ENCODE measurements at places on chromosomes 7 and 10.

GRCh38 chr10:131998845-131999681 lies 17.3 kb upstream of the BNIP3 start:
- no peak for DNase-seq

GRCh38 chr7:22019931-22020330 lies 74.2 kb upstream of the CDCA7L start:
- DNase-seq, result no peak

DNA sequence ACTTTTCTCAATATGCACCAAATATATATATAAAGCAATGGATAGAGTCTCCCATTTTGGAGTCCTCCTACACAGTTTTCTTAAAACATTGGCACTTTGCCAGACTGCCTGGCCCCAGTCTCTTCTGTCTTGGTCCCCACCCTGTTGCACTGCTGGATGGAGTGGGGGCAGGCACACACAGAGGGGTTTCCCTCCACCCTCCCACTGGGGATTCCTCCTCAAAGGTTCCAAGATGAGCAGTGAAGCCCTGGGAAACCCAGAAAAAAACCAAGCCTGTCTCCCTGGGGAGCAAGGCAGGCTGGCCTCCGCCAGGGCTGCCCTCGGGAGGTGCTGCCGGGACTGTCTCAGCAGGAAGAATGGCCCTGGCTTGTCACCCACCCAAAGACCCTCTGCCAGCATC lies 68.0 kb downstream of the SH3PXD2A start:
- no peak for DNase-seq

DNA sequence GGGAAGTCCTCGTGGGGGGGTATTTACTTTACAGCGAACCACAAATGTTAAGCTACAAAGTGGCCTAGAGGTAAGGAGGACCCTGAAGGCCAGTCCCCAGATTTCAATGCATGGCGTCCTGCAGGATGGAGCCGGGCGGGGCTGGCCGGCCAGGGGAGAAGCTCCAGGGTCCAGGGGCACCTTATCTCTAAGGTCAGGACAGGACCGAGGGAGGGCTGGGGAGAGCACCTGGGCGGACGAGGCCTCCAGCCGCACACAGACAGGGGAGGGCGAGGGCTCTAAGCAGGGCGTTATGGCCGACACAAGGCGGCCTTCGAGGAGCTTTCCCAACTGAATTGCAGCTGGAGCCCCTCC lies 96.4 kb upstream of the DIP2C start:
- DNase-seq, result no peak

GRCh38 chr7:36260481-36260880 lies 107.4 kb downstream of the EEPD1 start:
- no peak for DNase-seq

DNA sequence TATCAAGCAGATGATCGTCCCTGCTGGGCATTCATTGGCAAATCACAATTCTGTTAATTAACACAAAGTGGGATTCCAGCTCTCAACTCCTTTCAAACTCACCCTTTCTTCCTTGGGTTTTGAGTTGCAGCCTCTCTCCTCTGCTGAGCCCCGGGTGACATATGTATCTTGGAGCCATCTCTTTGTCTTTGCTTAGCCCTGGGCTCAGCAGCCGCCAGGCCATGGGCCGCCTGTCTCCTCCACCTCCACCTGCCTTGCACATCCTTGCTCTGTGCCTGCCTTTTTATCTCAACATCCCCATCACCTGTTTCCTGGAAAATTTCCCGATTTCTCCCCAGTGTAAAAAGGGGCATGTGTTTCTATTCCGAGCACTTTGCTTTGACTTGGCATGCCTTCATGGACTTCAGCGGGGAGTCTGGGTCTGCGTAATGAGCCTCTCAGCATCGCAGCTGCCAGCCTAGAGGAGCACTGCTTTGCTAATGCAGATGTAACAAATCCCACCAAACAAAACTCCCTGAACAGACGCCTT lies 141.3 kb upstream of the AGK start:
- DNase-seq, result no peak

GRCh38 chr10:72024596-72024995 lies 60.4 kb downstream of the CHST3 start:
- DNase-seq, result no peak

DNA sequence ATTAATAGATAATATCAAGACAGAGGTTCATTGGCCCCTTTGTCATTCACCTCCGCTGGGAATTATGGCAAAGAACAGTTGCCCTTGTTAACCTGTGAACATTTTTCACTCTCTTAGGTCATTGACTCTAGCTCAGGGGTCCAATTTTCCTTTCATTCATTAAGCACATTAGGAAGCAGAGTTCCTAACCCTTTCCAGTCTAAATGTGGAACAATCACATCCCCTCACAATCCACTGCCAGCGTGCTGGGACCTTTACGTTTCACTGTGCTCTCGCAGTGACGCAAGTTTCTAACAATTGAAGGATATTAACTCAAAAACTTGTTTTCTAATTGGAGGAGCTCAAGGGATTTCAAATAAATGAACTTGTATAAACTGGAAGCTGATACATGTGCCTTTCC lies 79.3 kb upstream of the MEOX2 start:
- DNase-seq, result no peak

DNA sequence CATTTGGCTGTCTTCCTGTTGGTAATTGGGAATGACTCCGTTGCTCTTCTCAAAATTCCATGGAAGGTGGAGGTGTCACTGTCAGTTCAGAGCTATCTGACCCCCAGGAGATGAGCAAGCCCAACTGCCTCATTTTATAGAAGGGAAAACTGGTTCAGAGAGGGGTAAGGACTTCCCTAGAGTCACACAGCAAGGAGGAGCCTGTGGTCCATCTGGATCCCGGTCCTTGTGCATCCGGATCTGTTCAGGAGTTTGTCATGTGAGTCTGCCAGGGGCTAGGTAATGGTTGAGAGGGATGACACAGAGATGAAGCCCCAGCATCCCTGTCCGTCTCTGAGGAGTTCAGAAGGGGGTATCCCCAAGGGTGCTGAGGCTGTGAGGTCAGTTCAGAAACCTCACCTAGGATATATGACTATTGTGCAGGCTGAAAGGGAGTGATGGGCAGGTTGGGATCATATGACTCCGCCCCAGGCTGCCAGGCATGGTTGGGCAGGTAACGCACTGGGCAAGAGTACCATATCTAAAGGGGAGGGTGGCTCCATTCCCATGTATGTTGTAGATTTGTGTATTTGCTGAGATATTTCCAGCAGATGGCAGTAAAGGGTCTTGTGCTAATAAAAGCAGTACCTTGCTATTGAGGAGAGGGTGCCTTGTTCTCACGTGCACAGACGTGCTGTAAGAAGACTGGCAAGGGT lies 16.0 kb upstream of the SLC29A3 start:
- DNase-seq, result no peak

GRCh38 chr7:45108863-45109262 lies 2.6 kb downstream of the TBRG4 start:
- DNase-seq, result no peak

- no peak for DNase-seq
These were observed 1.8 kb upstream of the WAPL start for GRCh38 chr10:86523348-86523747.

- DNase-seq, result no peak
These were observed 503.8 kb upstream of the CELF2 start for GRCh38 chr10:10513898-10514297.

GRCh38 chr10:10516346-10517130 lies 501.1 kb upstream of the CELF2 start:
- DNase-seq, result no peak

- no peak for DNase-seq
These were observed 51.8 kb upstream of the RHEB start for GRCh38 chr7:151571471-151571870.

DNA sequence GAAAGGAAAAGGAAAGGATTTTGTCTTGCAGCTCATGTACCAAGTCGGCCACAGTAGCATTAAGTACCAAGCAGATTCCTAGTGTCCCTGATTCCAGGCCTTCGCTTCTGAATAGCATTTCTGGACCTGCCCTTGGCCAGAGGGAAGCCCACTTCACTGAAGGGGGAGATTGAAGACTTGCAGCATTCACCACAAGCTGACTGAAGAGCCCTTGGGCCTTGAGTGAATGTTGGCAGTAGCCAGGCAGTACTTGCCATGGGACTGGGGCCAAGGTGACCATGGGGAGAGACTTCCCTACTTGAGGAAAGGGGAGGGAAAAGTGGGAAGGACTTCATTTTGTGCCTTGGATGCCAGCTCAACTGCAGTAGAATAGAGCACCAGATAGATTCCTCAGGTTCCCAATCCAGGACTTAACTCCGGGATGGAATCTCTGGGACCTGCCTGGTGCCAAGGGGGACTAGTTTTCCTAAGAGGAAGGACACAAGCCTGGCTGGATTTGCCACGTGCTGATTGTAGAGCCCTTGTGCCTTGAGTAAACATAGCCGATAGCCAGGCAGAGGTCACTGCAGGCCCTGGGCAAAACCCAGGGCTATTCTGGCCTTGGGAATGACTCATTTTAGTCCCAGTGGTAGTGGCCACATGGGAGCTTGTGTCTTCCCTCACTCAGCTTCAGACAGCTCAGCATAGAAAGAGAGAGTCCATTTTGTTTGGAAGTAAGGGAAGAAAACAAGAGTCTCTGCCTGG lies 141.7 kb upstream of the KCND2 start:
- DNase-seq, result no peak

DNA sequence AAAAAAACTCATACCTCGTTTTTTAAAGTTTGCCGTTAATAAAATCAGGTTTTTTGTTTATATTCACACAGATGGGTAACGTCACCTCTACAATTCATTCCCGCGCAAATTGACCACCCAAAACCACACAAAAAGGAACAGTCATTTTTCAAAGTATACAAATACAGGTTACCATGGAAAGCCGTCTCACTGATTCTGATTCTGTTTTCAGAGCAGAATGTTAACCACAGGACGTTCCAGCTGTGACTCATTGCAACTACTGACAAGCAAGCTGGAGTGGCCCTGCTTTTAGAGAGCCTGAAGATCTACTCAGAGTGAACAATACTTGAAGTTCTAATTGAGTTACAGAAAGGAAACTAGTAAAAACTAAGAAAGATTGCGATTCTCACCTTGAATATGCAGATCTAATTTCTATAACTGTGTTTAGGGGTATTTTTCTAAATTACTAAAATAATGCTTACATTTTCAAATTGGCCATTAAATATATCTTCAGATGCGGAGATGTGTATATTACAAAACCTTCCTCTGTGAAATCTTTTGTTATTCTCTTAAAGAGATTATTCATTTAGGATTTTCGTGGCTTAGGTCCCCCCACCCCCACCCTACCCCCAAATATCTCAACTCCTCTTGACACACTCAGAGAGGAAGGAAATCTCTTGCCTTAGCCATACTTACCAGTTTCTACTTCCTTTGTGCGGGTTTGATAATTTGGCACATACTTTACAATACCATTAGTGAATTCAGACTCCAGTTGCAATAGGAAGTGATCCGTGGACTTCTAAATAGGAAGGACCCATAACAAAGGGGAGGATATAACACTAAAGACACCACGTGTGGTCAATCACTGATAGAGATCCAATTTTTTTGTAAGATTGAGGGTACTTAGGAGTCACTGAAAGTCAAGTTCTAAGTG lies 106.0 kb downstream of the CUBN start:
- DNase-seq, result peak; percentile 51

DNA sequence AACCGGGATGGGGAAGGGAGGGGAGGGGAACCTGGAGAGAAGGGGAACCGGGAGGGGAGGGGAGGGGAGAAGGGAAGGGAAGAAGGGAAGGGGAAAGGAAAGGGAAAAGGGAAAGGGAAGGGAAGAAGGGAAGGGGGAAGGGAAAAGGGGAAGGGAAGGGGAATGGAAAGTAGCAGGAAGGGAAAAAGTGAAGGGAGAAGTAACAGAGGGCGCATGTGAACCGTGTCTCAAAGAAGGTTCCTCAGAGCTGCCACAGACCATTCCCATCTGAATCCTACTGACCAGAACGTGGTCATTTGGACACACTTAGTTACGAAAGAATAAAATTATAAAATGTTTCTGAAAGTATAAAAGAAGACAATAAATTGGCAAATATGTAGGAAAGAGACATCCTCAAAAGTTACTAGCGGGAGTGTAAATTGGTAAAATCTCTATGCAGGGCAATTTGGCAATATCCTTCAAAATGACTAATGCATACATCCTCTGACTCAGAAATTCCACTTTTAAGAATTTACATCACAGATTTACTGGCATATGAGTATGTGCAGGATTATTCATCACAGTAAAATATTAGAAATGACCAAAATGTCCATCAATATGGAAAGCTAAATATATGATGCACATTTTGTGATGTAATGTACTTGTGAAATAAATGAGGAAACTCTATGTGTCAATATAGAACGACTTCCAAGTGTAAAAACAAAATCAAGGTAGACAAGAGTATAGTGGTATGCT lies 12.9 kb downstream of the C10orf67 start:
- DNase-seq, result no peak

DNA sequence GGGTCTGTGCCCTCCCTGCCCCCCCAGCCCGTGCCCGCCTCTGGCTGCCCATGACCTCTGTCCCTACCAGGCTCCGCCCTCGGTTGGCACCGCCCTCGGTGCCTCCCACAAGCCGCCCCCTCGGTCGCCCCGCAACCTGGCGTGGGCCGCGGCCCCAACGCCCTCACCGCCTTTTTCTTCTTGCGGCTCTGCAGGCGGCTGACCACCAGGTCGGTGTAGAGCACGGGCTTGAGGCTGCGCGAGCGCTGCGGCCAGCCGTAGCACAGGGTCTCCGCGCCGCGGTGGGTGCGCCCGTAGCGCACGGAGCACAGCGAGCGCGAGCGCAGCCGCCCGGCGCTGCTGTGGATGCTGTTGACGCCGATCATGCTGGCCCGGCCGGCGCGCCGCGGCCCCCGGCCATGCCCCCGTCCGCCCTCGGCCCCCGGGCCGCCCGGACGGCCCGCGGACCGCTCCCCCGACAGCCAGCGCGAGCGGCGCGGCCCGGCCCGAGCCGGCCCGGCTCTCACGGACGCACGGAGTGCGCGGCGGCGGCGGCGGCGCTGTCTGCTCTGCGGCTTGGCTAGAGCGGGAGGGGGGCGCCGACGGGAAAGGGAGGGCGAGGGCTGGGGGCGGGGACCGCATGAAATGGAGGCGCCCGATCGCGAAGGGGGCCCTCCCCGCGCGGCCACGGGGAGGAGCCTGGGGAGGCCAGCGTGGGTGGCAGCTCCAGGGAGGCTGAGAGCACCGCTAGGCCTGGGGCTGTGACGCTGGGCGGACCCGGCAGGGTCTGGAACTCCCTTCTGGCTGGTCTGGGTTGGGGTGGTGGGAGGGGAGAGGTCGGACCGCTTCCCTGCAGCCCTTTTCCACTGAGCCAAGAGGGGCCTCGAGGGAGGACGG lies 9.6 kb downstream of the PSD start:
- peak; percentile 85 for DNase-seq

- DNase-seq, result no peak
These were observed 12.2 kb downstream of the AQP1 start for GRCh38 chr7:30923774-30924413.

DNA sequence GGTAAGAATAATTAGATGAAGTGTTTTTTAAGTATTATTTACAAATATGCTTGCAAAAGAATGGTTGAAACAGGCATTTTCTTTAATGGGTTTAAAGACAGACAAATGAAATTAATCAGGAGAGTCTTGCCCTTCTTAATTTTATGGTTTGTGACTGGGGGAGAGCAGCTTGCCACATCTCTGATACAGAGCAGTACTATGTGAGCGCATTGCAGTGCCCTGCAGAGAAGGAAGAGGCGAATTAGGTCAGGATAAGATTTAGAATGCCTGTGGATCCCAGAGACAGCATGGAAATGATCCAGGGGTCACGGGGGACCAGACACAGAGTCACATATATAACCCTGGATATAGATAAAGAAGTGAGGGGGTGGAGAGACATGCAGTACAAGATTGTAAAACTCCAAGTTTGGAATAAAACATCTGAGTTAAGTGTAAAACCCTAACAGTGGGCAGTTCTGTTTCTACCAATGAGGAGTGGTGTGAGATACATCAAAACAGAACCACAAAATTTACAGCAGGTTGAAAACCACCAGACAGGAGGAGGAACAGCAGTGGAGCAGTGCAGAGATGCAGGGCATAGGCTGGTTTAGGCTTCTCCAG lies 125.5 kb downstream of the FAM204A start:
- no peak for DNase-seq

Data from stimulated activated CD4-positive, alpha-beta T cell treated with anti-CD3 and anti-CD28 coated beads, Interleukin-4, amount 100 ng/mL, for 1 hour (primary cell).